ENCODE measurements at places on chromosomes 5 and 9.
A peak's percentile ranks its signal among the peaks of the same experiment; 100 is the strongest.

DNA sequence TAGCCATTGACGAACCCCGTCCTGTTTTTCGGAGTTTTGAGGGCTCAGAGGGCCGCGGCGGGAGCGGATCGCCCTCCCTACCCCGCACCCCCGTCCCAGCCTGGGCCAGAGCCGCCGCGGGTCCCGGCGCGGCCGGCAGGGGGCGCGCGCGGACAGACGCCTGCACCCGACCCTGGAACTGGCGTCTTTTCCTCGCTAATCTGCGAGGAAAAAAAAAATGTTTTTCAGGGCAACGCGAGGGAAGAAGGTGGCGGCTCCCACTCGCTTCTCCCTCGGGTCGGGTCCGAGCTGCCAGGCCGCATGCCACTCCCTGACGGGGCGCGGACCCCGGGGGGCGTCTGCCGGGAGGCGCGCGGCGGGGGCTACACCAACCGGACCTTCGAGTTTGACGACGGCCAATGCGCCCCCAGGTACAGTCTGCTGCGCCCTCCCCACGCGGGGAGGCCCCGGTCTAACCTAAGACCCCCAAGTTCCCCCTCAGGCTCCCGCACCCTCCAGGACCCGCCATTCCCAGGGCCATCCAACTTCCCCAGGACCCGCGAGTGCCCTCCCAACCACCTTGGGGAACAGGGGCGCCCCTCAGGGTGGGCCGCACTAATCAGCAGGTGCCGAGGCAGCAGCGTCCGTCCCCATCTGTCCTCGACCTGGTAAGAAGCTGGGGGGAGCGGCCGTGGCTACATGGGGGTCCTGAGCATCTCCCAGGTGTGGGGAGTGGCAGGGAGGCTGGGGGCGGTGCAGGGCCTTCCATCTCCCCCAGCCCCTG is at the start of gene KCNT1:
Gene KCNT1 (plus strand): TSS at position 227 of the 763 bp plus-strand sequence. CDS start 74 bp downstream, at position 301.
- peak; percentile 35 for DNase-seq

DNA sequence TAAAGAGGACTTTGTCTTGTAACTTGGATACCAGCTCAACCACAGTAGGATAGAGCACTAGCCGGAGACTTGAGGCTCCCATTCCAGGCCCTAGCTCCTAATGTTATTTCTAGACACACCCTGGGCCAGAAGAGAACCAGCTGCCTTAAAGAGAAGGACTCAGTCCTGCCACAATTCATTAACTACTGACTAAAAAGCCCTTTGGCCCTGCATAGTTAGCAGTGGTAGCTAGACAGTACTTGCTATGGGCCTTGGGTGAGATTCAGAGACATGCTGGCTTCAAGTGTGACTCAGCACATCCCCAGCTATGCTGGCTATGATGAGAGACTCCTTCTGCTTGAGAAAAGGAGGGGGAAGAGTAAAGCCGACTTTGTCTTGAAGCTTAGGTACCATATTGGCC is 47.3 kb downstream of the TMEM167A start:
- DNase-seq = no peak

DNA sequence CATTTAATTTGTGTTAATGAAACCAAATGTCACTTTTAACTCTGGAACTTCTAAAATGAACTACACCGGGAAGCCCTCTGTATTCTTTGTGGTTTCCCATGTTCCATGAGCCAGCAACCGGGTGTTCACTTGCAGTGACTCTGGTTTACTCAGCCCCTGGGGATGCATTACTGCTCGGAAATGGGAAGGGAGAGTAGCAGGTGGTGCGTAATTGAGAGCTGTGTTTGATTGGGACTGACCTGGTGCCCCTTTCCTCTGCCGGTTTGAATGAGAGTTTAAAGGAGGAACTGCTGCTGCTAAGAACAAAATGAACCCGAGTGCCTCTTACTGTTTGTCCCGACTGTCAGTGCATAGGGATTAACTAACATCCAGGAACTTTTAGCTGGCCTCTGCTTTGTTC is 100.1 kb upstream of the DHFR start:
- DNase-seq = peak; percentile 41

- peak; percentile 79 for DNase-seq
These were observed 7.9 kb upstream of the PSD2 start for GRCh38 chr5:139787568-139788293.

- DNase-seq = no peak
These were observed 259.0 kb downstream of the NDUFS4 start for GRCh38 chr5:53819482-53819881.

- no peak for DNase-seq
These were observed 3.5 kb upstream of the EXOSC3 start for GRCh38 chr9:37788332-37788731.

DNA sequence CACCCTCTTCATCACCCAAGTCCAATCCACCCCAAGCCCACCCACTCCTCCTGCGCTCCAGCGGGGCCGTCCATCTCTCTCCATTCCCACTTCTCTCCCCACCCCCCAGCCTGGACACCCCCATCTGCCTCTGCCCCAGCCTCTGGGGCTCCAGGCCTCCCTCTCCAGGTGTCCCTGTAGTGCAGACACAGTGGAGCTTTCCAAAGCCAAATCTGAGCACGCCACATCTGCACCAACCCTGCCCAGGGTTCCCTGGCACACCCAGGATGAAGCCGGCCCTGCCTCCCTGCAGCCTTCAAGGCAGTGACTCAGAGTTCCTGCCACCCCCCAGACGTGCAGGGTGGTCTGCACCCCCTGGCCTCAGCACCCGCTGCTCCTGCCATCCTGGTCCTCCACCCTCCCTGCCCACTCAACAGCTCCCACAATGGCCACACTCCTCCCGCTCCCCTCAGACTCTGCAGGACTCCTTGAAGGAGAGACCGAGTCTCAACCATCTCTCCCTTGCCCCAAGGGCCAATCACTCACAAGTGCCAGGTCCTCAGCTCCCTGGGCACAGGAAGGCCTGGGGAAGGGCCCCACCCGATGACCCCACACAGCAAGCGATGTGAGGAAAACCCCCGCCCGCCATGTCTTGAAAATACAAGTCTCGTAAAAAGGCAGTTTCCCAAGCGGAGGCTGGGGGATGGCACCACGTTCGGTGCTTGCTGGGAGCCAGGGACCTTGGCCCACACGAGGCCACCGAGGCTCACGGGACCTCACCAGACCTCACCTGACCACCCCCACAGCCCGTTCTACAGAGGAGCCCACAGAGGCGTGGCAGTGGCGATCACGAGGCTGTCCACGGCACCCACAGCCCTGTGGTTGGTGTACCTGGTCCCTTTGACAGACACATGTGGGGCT is 22.2 kb downstream of the VAV2 start:
- DNase-seq = no peak

- DNase-seq = no peak
These were observed 95.1 kb downstream of the SH3TC2 start for GRCh38 chr5:148967783-148968182.

DNA sequence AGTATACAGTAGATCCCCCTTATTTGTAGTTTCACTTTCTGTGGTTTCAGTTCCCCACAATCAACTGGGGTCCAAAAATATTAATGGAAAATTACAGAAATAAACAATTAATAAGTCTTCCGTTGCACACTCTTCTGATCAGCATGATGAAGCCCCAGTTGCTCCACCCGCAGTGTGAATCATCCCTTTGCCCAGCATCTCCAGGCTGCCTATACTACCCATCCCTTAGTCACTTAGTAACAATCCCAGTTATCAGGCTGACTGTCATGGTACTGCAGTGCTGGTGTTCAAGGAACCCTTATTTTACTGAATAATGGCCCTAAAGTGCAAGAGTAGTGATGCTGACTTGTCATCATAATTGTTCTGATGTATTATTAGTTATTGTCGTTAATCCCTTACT is 28.9 kb downstream of the SHC3 start:
- DNase-seq = no peak

GRCh38 chr5:163460562-163461171 is at the start of gene HMMR:
Gene HMMR (plus strand): TSS chr5:163460632. CDS start chr5:163460693, 61 bp downstream.
- DNase-seq = no peak

DNA sequence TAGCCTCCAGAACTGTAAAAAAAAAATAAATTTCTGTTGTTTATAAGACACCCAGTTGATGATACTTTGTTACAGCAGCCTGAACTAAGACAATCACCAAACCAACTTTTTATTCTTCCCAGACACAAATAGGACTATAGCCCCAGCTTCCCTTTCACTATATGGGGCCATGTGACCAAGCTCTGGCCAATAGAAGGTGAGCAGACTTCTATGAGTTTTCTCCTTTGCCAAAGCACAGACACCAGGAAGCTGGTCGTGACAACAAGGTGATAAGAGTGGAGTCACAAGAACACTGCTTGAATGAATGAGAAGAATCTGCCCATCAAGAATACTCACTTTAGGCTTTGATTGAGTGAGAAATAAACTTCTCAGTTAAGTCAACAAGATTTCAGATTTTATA is 217.7 kb downstream of the DEPDC1B start:
- DNase-seq = no peak

DNA sequence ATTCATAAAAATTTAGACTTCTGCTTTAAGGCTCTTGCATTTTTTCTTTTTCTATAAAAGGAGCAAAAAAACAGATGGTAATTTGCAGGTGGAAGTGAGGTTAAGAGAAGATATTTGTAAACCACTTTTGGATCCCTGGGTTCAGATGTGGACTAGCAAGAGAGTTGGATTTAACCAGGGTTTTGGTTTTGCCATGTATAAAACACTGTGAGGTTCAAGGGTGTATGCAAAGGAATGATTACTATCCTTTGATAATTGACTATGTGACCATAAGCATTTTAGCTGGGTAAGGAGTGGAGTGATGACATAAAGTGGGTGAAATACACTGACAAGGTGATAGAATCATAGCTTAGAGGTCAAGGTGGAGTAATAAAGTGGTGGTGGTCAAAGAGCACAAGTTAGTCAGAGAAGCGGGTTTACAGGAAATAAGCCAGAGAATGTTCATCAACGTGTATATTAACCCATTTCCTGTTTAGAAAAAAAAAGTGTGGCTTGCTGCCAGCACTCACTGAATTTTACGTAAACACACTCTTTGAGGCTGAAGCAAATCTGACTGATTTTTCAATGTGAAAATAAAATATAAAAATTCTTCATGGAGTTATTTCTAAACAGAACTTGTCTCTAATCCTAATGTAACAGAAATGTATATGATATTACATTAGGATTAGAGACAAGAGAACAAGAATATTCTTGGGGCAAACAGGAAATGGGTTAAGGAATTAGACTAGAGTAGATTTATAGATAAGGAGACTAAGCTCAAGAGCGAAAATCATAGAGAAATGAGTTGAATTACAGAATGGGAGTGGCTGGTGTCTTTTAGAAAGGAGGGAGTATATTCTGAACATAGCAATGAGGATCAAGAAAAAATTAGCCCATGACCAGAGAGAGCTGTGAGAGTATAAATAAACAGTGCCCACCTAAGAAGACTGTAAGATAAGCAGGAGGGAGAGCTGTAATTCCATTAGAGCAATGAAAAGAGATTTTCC is 74.5 kb downstream of the CDKN2A start:
- no peak for DNase-seq

GRCh38 chr5:902129-902916 is 9.6 kb downstream of the TRIP13 start:
- no peak for DNase-seq

- DNase-seq = no peak
These were observed 16.9 kb upstream of the ZNF366 start for GRCh38 chr5:72523960-72524582.

DNA sequence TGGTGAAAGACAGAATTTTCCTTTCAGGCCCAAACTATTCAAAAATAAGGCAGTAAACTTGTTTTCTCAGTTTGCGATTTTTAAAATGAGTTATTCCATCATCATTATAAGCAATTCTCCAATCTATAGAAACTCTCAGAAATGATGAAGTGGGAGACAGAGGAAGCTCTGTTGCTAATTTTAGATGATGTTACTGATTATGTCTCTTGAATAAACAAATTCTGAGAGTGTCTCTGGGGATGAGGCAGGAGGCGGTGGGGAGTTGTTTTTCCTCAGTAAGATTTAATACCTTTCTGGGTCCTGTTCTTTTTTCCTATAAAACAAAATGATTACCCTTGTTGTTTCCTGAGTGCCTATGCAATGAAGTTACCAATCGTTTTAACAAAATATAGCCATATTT is 43.9 kb upstream of the TEX48 start:
- DNase-seq = no peak

DNA sequence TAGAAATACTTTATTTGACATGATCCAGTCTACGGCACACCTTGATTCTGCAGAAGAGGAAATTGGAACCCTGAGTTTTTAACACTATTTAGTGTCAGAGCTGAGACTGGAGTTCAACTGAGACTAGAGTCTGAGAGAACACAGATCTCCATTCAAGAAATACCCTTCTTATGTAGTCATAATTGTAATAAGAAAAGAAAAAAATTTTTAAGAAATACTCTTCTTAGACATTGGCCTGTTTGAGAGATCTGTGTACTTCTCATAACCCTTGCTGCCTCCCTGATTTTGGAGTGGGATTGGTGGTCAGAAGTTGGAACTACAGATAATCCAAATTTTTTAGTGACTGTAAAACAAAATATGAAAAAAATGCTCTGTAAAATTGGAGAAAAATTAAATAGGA is 253.4 kb downstream of the ARRDC3 start:
- no peak for DNase-seq

DNA sequence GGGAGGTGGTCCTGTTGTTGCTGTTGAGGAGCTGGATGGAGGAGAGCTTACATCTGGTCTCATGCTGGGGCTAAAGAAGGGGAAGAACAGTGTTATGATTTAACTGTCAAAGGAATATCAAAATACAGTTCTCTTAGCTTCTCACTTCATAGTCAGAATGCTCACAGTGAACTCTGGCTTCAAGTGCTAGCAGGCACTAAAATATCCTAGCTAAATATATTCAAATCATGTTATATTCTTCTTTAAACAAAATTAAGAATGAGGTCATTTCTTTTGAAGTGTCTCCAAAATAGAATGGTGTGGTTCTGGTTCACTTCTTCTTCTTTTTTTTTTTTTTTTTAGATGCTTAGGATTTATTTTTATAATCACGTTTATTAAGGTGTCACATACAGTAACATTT is 89.4 kb downstream of the NR3C1 start:
- no peak for DNase-seq

GRCh38 chr5:79048437-79048836 is 21.0 kb downstream of the DMGDH start:
- no peak for DNase-seq

- no peak for DNase-seq
These were observed 216.0 kb downstream of the KDM4C start for GRCh38 chr9:6973762-6974161.
